ENCODE measurements at places on chromosomes 6 and 20. TPM values are rescaled to one million over a fixed set of nuclear protein-coding genes. Genes with fewer than 3 reads are reported as not detected.

PCSK2 gene
- not detected for total RNA-seq

TP53TG5 gene
- 0.23 TPM for total RNA-seq

IL20RA gene
- 2.5 TPM for total RNA-seq

MRPL14 gene
- total RNA-seq = 96.3 TPM

KCNQ2 gene
- total RNA-seq = not detected

PTCHD4 gene
- total RNA-seq = 0.15 TPM

BMP6 gene
- not detected for total RNA-seq

BPIFB2 gene
- not detected for total RNA-seq

HSPA1A gene
- total RNA-seq = 385 TPM

THBD gene
- total RNA-seq = 3.0 TPM

HLA-DRB1 gene
- 3.1 TPM for total RNA-seq

GRM1 gene
- not detected for total RNA-seq

TRIM10 gene
- total RNA-seq = not detected

BMP7 gene
- total RNA-seq = 0.13 TPM

NXT1 gene
- total RNA-seq = 29.8 TPM

LRRC1 gene
- total RNA-seq = 23.0 TPM

PPP1R3G gene
- 1.1 TPM for total RNA-seq

BEND6 gene
- total RNA-seq = 5.7 TPM

HSPA12B gene
- total RNA-seq = not detected

BFSP1 gene
- total RNA-seq = 13.8 TPM

LTA gene
- total RNA-seq = not detected

THBS2 gene
- total RNA-seq = not detected

FAM184A gene
- total RNA-seq = 0.85 TPM

GINS1 gene
- total RNA-seq = 26.6 TPM

SLC26A8 gene
- total RNA-seq = not detected

RIPPLY2 gene
- total RNA-seq = not detected

AVP gene
- not detected for total RNA-seq

JPH2 gene
- total RNA-seq = 41.1 TPM

PSORS1C2 gene
- total RNA-seq = not detected

PRL gene
- total RNA-seq = not detected

HCRTR2 gene
- not detected for total RNA-seq

ZBTB12 gene
- total RNA-seq = 16.2 TPM

PRRT1 gene
- 12.6 TPM for total RNA-seq

TCF19 gene
- 26.0 TPM for total RNA-seq

LTB gene
- total RNA-seq = 0.63 TPM

CPNE5 gene
- 0.40 TPM for total RNA-seq

GMPR gene
- total RNA-seq = 2.0 TPM

CENPW gene
- 54.5 TPM for total RNA-seq

SFT2D1 gene
- 39.9 TPM for total RNA-seq

GZF1 gene
- 8.1 TPM for total RNA-seq

COL11A2 gene
- 2.2 TPM for total RNA-seq

TULP1 gene
- total RNA-seq = not detected

ZFP57 gene
- total RNA-seq = 1.1 TPM
